Endothelial cell of coronary artery (primary cell): ENCODE measurements at places on chromosomes 3 and 15. TPM values are rescaled to one million over a fixed set of nuclear protein-coding genes. Genes with fewer than 3 reads are reported as not detected.

Gene NR2F2
- 9.4 and 13.7 TPM in 2 replicates for total RNA-seq

Gene EPHA6
- total RNA-seq = not detected in 2 replicates

Gene KLHL40
- total RNA-seq = not detected in 2 replicates

Gene BAHD1
- 6.7 and 8.2 TPM in 2 replicates for total RNA-seq

Gene SPTBN5
- total RNA-seq = 6.3 and 10.5 TPM in 2 replicates

Gene ARHGAP31
- 23.5 and 23.8 TPM in 2 replicates for total RNA-seq
